ENCODE measurements at places on chromosomes 6 and 20. TPM values are rescaled to one million over a fixed set of nuclear protein-coding genes. Genes with fewer than 3 reads are reported as not detected.

- DNase-seq: peak; percentile 67
Observed at GRCh38 chr20:9392892-9393857, 121.2 kb upstream of the LAMP5 start.

DNA sequence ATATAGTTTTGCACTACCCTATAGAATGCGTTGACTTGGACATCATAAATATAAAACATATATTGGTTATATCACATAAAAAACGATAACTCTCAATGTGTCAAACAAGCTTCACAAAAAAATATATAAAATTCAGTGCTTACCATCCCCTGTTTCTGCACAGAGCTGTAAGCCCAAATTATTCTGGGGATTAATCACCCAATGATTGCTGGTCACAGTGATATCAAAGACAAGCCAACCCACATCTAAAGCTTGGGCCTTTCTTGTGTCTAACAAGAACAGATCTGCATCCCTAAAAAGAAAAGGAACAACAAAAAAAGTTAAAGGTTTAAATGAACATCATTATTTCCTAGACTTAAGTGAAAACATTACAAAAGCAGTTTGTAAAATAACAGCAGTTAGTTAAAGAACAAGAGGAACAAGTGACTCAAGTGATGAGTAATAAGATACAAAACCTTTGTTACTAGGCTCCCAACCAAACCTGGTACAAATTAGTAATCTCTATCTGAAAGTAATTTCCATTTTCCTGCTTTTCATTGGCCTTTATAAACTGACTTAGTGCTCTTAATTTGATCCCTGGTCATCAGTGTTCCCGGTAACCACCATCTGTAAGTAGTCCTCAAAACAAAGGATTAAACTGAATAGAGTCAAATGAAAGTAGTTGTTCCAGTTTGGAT lies 81.1 kb downstream of the BMP5 start:
- peak; percentile 38 for DNase-seq

The CD109 gene
- total RNA-seq: 27.7 TPM

The DSP gene
- 18.4 TPM for total RNA-seq

Data from Caki2 (cell line).